ENCODE measurements at places on chromosomes 12 and 14. TPM values are rescaled to one million over a fixed set of nuclear protein-coding genes. Genes with fewer than 3 reads are reported as not detected.
A peak's percentile ranks its signal among the peaks of the same experiment; 100 is the strongest.

Gene SMIM41
- not detected for total RNA-seq

- no peak for DNase-seq
Measured at GRCh38 chr12:124515981-124516380, 51.4 kb downstream of the NCOR2 start.

- no peak for DNase-seq
Measured at GRCh38 chr14:91223028-91223783, 21.3 kb downstream of the GPR68 start.

Gene HAL
- total RNA-seq = 1.3 TPM

DNA sequence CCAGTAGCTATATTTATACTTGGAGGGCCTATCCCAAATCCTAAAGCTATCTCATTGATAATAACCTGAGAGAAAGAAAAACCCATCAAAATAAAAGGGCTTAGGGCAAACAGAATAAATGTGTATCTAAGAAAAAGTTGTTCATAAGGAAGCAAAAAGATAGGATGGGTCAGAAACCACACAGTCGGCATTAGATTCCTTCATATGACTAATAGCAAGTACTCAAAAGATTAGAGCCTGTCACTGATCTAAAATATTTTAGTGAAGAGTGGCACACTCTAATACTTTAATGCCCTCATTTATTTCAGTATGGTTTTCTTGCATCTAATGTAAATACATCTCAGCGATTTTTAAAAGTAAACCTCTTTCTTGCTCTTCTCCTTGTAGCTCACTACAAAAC is 17.1 kb upstream of the NAV3 start:
- no peak for DNase-seq

- peak; percentile 79 for DNase-seq
Measured at GRCh38 chr12:94149119-94149780, 873 bp downstream of the PLXNC1 start.

GRCh38 chr14:24398653-24399446 is at the start of gene NYNRIN:
TSS of gene NYNRIN (plus strand) at chr14:24399003. CDS start at chr14:24399247, 244 bp downstream.
- peak; percentile 79 for DNase-seq

Gene PYM1
- 44.5 TPM for total RNA-seq

Gene PLEKHG7
- total RNA-seq = 0.16 TPM

DNA sequence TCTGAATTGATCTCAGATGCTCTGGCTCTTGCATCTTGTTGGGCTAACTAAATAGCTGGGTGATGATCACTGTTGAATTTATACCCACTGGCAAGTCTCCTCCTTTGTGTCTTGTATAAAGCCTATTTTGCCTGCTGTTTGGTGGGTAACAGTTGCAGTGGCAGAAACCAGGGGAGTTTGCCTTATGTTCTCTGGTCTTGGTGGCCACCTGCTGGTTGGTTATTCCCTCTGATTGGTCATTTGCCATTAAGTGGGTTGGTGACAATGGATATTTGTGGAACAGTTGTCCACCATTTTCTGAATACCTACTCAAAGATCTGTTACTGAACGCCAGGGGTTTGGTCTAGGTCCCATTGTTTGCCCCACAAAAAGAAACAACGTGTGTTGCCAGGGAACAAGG is 52.1 kb downstream of the AVPR1A start:
- peak; percentile 22 for DNase-seq

Gene BHLHE41
- total RNA-seq = 2.4 TPM

GRCh38 chr12:63940310-63941005 is 96.0 kb downstream of the SRGAP1 start:
- no peak for DNase-seq

DNA sequence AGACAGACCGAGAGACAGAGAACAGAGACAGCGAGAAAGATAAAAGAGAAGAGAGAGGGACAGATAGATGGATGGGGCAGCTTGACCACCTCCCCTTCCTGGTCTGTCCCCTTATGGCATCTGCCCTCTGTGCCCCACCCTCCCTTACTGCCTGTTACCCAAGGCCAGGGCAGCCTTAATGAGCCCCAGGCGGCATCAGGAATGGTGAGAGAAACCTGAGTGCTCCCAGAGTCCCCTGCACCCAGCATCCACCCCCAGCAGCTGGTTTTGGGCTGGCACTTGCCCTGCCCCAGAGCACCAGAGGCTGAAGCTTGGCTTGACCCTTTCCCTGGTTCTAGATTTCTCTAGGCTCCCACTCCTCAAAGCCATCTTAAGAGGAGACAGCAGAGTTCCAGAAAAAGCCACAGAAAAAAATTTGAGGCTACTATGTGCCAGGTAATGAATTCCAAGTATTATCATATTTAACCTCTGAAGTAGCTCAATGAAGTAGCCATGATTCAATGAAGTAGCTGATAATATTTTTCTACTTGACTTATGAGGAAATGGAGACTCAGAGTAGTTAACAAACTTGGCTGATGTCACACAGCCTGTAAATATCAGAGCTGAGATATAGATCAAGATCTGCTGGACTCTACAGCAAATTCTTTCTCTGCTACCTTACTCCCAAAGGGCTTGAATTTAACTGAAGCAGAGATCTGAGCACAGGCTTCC is 2.0 kb upstream of the ZNF385A start:
- no peak for DNase-seq

Gene HOXC9
- 0.10 TPM for total RNA-seq

- DNase-seq = no peak
Measured at GRCh38 chr12:122104844-122105243, 26.3 kb downstream of the MLXIP start.

- DNase-seq = no peak
Measured at GRCh38 chr12:14964406-14964805, 3.0 kb upstream of the ARHGDIB start.

Gene RDH16
- total RNA-seq = 1.7 TPM

GRCh38 chr12:8612629-8613028 is at the start of gene AICDA:
TSS of gene AICDA (minus strand) at chr12:8612859. CDS start at chr12:8612767, 92 bp downstream.
- DNase-seq = no peak

DNA sequence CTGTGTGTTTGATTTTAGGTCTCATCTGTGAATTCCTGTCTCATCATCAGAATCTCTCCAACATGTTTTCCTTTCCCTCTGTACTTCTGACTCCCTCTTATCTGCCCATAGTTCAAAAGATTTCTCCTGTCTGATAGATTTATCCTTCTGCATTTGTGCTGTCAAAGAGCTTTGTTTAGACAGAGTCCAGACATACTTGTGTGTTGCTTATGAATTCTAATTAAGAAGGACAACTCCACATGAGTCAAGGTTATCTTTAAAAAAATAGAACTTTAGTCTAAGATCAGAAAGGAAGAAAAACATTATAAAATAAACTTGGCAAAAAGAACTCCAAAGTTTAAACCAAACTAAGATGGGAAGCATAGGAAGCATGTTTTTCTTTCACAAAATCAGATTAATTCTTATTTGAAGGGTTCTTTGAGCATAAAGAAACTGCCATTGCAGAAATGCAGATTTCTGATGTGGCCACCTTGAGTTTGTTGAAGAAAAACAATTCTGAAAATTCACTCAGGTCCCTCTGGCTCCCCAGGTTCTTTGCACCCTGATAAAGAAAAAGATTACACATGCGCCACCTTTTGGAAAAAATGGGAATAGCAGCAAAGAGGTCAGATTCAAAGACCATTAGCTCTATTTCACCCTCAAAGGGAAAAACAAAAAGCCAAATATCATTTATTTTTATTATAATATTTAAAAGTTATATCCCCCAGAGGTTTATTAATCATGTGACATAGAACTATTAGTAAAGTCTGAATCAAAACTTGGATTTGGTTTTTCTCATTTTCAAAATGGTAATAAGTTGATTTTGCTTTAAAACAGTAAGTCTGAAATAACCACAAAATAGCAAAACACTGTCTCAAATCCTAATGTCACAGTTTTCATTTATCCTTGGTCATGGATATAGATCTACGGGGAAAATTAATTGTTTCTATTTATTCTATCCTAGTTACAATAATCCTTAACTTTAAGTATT is 143.7 kb upstream of the DCN start:
- DNase-seq = peak; percentile 77

Gene NDRG2
- 114 TPM for total RNA-seq
